ENCODE measurements at places on chromosomes 5 and 9.

DNA sequence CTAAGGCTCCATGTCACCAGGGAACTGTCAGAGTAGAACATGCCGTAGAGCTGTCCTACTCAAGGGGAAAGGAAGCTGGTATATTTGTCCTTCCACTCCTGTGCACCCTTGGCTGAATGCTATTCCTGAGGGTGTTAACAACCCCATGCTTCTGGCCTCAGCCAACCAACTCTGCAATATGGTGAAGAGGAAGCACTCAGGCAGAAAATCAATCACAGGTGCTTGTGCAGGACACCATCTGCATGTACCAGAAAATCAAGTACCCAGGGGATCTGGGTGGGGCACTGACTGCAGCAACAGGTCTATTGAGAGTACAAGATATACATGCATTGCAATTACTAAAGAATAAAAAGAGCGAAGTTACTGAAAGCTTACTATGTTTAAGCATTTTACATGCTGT lies 51.4 kb upstream of the NEK6 start:
- DNase-seq, result no peak

DNA sequence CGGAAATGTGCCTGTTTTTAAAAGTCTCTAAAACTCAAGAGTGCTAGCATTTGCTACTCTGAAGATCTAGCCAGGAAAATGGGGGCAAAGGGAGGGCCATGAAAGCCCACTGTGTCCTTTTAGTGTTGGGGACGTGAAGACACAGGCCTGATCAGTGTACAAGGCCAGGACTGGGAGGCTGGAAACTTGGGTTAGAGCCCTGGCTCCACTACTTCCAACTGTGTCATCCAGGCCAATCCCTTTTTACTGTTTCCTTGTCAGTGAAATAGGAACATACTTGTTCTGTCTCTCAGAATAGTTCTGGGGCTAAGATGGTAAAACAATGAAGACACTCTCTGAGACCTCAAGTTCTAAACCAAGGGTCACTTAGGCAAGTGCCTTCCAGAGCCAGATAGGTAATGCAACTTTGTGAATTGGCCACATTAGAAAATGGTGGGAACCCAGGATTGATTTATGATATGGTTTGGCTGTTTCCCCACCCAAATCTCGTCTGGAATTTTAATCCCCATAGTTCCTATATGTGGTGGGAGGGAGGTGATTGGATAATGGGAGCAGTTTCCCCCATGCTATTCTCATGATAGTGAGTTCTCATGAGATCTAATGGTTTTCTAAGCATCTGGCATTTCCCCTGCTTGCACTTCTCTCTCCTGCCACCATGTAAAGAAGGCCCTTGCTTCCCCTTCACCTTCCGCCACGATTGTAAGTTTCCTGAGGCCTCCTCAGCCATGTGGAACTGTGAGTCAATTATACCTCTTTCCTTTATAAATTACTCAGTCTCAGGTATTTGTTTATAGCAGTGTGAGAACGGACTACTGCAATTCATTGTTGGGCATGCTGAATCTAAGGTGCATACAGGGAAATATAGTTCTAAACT lies 30.4 kb upstream of the B4GALT1 start:
- DNase-seq, result no peak

DNA sequence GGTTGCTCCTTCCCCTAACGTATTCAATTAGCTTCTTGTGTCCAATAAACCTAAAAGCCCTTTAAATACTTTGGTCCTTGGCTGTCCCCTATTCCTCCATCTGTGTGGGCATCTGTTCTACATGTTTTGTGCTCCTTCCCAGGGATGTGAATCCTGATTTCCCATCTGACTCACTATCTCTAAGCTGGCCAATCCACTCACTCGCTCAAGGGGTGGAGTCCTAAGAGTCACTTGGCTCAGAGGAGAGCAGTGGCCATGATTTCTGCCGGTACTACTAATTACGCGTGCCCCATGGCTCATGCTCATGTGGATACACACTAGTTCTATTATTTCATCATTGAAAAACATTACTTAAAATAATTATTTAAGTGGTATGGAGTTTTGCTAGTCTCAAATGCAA lies 89.6 kb downstream of the TAF11L14 start:
- no peak for DNase-seq

DNA sequence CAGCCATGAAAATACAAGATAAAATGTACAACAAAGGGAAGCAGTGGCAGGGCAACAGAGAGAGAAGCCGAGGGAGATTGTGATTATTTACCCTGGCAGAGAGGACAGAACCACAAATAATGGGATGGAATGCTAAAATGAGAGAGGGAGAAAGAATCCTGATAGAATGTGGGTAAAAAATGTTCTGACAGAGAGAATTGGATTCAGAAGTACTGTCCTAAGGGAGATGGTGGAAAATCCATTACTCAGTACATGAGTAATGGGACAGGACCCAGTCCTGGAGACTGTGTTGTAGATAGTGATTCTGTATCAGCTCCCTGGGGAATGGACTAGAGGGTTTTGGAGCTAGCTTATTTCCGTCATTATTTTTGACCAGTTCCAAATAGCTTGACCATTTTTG lies 831.5 kb downstream of the MAT2B start:
- DNase-seq, result no peak

DNA sequence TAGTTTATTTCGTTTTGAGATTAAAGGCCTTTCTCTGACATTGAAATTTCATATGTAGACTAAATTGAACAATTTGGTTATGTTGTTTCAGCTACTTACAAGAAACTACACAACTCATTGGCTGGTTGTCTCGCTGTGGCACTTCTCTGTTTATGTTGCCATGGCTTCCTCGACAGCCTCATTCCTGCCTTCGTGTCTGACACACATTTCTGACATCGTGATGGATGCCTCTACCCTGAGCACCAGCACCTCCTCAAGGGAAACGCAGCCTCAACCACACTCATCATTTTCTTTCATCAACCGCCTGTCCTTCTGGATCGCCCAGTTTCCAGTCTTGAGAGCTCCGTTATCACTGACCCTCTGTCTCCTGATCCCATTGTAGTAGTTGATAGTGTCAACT lies 562.8 kb downstream of the PDE4D start:
- no peak for DNase-seq
